Neural crest cell (in vitro differentiated cells): ENCODE measurements at places on chromosomes 6 and 20.

- DNase-seq, result no peak
Observed at GRCh38 chr6:119476024-119476423, 126.5 kb upstream of the MAN1A1 start.

- no peak for DNase-seq
Observed at GRCh38 chr6:41277605-41278004, 8.9 kb downstream of the TREM1 start.

- DNase-seq, result no peak
Observed at GRCh38 chr6:10406556-10406955, 8.3 kb downstream of the TFAP2A start.

DNA sequence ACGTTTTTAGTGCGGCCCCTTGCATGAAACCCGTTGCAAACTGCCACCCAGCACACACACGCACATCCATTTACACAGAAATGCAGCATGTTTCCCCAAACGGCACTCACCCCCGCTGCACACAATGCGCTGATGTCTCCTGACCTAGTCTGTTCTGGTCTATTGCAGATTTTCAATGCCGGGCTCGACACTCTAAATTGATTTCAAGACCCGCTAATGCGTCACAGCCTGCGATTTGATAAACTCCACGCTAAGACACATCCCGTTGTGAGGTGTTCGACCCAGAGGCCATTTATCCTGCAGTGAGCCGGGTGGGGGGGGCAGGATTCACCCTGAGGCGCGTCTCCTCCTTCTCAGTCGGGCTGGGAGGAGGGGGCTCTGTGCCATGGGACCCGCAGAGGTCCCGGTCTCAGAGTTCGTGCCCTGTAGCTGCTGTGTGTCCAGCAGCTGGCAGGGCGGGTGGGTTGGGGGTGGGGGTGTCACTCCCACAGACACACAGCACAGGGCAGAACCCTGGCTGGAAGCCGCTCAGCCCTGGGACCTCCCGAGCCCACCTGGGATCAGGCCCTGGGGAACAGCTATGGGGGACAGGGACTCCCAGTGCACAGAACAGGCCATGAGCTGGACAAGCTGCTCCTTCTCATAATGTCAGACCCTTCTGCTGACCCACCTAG lies 367.9 kb downstream of the PREX1 start:
- DNase-seq, result no peak

- DNase-seq, result peak; percentile 99
Observed at GRCh38 chr6:29649701-29650673, 6.9 kb upstream of the MOG start.

DNA sequence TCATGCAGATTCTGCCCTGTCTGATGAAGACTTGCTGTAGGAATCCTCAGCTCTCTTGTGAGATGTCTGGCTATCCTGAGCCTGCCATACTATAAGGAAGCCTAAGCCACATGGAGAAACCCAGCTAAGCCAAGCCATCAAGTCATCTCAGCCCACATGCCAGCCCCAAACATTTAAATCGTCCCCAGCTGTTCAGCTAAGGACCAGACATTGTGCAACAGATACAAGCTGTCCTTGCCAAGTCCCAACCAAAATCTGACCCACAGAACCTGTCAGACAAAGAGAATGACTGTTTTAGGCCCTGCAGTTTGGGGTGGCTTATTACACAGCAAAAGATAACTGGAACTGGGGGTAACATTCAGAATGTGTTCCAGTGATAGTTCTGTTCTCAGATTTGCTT lies 36.8 kb upstream of the FOXC1 start:
- DNase-seq, result no peak

GRCh38 chr6:75505424-75505823 lies 11.8 kb upstream of the FILIP1 start:
- DNase-seq, result no peak

- no peak for DNase-seq
Observed at GRCh38 chr6:42228305-42228704, 10.6 kb upstream of the MRPS10 start.

- no peak for DNase-seq
Observed at GRCh38 chr20:44598423-44599305, 16.3 kb downstream of the PKIG start.

DNA sequence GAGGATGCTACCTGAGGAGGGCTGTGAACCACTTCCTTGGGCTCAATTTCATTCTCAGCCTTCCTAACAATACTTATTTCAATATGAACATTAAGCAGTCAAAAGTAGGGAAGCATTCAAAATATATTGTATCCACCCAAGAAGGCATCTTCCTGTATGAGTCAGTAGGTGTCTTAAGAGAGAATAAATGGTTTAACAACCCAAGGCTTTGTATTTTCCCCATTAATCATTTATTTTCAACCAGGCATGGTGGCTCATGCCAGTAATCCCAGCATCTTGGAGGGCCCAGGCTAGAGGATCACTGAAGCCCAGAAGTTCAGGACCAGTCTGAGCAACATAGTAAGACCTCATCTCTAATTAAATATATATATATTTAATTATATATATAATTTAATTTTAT lies 74.5 kb upstream of the MARCKS start:
- no peak for DNase-seq

DNA sequence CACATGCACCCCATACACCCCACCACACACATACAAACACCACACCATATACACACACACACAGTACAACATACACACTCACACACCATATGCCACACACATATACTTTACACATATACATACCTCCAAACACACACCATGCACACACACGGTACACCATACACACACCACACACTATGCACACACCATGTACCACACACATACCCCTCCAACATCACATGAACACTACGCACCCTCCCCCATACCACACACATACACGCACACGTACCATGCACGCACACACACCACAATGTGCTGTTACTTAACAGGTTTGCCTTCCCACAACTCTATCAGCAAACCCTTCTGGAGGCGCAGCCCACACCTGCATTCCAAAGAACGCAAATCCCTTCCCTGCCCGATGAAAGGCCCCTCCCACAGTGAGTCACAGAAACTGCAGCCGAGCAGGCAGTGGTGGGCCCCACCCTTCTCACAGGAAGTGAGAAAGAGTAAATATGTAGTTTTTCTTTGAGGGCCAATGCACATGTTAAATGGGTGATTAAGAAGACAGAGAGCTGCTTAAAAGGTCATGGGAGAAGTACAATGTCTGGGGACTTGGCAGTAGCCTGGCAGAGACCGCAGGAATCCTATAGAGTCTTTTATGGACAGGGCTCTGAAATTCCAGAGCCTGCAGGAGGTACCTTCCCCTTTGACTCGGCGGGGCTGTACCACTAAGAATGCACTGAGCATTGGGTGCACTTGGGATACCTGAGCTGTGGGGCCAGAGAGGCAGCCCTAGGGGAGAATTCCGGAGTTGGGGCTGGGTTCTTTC lies 34.1 kb upstream of the EZR start:
- no peak for DNase-seq

DNA sequence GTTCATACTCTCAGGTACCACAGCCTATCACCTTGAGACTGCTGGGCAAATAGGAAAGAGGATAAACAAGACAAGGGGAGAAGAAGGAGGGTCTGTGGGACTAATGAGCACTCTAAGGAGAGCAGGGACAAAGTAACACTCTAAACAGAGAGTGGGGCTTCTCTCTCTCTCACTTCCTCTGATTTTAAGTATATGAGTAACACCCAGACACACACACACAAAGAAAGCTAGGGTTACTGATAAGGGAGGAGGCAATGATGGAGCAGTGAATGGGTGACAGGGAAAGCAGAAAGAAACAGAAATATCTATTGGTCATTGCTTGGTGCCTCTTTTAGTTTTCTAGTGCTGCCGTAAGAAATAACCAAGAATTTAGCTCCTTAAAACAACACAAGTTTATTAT lies 96.2 kb upstream of the RNF217 start:
- no peak for DNase-seq

DNA sequence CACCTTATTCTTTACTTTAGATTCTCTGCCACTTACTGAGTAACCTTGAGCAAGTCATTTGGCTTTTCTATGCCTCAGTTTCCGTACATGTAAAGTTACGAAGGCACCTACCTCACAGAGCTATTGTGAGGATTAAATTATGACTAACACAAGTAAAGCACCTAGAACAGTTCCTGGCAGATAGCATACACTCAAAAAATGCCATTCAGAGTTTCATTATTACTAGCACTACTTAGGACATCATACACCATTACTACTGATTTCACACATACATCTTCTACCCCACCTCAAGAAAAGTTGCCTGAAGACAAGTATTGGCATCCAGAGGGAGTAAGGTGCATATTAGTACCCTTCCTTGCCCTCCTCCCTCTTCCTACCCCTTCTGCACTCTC lies 107.8 kb downstream of the OGFRL1 start:
- DNase-seq, result no peak

- DNase-seq, result no peak
Observed at GRCh38 chr6:33095681-33096080, 19.9 kb downstream of the HLA-DPB1 start.

GRCh38 chr6:110949679-110950285 lies 8.7 kb upstream of the GTF3C6 start:
- no peak for DNase-seq

GRCh38 chr6:139534472-139535115 lies 160.1 kb upstream of the CITED2 start:
- no peak for DNase-seq

DNA sequence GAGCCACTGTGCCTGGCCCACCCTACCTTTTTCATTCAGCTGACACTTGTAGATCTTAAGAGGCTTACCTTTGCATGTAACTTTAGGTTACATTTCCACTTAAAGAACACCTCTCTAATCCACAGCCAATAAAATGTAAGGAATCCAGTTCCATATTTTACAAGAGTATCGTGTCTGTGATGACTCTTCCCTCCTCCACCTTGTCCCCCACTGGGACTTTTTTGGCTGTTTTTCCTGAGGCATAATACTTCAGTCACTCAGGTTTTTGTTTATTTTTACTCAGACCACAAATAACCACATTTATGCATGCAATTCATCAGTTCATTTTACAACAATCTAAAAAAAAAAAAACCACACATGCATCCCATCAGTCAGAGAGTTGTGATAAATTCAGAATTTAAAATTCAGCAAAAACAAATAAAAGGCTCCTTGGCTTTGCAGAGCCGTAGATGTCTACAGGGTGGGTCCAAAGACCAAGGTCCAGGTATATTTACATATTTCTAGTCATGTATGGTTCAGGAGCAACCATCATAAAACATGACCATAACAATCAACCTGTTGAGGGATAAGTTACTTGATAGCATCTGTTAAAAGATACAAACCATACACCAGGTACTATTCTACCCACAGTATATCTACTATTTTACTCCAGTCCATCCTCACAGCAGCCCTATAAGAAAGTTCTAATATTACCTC lies 9.9 kb downstream of the ATXN1 start:
- no peak for DNase-seq
